ENCODE measurements at places on chromosomes 5 and 9. TPM values are rescaled to one million over a fixed set of nuclear protein-coding genes. Genes with fewer than 3 reads are reported as not detected.

- no peak for DNase-seq
Measured at GRCh38 chr5:77946381-77947040, 170.4 kb upstream of the TBCA start.

DNA sequence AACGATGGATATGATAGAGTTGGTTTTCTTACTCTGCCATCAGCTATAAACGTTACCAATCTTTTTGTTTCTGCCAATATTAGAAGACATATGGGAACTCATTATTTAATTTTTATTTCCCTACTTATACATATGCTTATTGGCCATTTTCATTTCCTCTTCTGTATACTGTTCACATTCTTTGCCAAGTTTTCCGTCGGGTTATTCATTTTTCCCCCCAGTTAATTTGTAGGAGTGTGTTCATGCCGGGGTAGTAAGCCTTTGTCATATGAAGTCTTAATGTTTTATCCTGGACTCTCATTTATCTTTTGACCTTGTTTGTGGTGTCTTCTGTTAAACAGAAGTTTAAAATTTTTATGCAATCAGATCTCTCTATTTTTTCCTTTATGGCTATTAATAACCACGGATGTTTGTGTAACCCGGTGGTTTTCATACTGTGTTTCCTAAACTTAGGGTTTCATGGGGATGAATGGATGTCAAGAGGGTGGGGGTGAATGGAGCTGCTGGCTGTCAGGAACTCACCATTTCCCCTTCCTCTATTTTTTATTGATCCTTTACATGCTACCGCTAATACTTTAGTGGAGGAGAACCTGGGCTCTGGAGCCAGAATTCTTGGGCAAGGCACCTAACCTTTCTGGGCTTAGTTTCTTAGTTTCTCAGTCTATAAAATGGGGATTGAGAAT lies 42.5 kb upstream of the PPARGC1B start:
- no peak for DNase-seq

DNA sequence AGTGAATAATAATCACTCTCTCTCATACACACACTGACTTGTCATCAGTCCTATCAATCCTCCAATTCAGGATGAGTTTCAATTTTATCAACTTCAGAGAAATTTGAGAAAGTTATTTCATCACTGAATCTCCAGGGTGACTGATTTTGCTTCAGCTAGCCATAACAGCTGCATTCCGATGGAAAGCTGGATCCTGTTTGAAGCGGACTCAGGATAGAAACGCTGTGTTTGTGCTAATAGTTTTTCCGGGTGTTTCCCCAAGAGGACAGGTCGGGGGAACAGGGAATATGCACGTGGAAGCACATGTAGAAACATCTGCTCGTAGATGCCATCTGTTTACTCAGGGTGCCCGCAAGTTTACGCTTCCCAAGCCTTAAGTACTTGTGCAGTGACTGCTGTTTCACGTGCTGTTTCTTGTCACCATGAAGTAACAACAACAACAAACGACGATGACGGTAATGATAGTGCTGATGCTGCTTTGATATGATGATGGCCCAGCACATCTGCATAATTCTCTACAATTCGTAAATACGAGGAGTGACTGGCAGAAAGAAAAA lies 263.7 kb upstream of the DAPK1 start:
- DNase-seq, result no peak

- no peak for DNase-seq
Measured at GRCh38 chr9:69718218-69718617, 41.6 kb downstream of the PTAR1 start.

- no peak for DNase-seq
Measured at GRCh38 chr5:77906806-77907205, 130.7 kb upstream of the TBCA start.

DNA sequence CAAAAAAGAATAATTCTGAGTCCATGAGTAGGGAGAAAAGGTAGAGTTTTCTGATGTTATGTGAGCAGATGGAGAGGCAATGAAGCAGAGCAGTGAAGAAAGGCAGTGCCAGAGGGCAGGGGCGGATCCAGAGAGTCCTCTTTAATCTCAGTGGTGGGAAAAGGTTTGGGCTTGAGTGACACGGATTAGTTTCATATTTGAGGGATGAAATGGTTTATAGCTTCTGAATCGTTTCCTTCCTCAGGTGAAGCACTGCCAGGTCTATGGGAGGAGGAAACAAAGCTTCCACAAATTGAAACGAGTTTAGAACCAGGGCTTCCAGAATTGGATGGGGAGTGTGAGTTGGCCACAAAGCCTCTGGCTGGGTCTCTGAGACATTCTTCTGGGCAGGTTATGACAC lies 517.0 kb upstream of the PAPPA start:
- no peak for DNase-seq

DNA sequence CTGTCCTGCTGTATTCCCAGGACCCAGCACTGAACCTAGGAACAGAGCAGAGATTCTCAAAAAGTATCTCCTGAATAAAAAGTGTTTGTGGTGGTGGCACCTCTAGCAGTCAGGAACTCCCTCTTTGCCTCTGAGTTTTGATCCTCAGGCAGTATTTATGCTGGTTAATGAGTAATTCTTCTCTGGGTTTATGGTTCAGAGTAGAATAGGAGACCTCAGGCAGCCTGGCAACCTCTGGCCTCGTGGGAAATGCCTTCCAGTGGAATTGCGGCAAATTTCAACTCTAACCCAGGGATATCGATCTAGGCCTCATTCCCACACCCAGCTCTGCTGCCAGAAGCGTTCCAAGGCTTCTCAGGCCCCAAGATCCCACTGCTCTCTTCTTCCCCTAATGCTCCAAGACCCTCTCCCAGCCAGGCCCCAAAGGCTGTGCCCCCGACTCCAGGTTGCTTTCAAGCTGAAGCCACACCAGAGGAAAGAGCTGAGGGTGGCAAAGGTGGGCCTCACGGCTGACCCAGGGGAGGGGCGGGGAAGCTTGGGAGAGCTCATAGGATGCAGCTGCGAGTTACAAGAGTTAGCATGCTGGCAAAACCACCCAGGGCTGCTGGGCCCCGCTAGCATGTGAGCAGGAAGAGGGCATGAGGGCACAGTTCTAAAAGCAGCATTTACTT lies 10.9 kb upstream of the HDHD3 start:
- DNase-seq, result no peak

DNA sequence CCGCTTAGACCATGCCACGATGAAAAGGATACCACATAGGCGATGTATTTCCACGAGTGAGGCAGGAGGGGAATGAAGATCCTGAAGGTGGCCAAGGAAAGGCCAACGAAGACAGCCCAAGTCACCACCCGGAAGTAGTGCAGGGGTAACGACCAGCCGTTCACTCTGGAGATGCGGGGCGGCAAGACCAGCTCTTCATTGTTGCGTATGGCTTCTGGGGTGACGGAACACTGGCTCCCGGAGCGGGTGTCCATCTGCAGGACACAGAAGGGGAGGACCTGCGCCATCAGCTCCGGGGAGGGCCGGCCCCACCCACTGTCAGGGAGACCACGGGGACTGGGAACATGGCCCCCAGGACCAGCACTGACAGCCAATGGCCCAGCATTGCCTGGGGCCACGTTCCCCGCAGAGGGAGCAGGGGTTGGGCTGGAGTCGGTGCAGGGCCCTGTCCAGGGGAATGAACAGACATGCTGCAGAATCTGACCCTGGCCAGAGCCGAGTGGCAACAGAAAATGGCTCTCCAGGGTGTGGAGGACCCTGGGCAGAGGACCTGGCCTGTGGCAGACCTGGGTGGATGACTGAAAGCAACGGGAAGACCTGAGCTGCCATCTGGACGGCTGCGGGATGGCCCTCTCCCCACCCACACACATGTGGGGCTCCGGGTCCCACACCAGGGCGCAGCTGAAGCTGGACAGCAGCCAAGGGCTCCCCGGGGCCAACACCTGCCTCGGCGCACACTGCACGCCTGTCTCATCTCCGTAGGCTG lies 17.7 kb downstream of the ZDHHC11B start:
- DNase-seq, result no peak

GRCh38 chr5:102295534-102296177 lies 428 bp downstream of the SLCO4C1 start:
- DNase-seq, result no peak

- no peak for DNase-seq
Measured at GRCh38 chr9:93949694-93950449, 5.3 kb downstream of the BARX1 start.

DNA sequence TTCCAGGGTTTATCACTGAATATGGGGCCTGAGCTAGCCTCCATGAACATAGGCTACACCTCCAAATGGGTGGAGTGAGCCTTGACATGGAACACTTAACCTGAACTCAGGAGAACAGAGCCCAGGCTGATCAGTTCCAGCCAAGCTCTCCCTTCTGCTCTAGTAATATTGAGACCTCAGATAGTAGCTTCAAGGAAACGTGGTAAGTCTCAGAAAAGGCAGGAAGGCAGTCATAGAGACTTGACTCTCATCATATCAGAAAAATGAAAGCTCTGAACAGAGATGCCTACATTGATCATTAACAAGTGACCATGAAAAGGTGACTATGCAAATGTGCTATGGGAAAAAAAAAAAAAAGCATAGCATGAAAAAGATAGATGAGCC lies 40.5 kb upstream of the MYO10 start:
- no peak for DNase-seq

DNA sequence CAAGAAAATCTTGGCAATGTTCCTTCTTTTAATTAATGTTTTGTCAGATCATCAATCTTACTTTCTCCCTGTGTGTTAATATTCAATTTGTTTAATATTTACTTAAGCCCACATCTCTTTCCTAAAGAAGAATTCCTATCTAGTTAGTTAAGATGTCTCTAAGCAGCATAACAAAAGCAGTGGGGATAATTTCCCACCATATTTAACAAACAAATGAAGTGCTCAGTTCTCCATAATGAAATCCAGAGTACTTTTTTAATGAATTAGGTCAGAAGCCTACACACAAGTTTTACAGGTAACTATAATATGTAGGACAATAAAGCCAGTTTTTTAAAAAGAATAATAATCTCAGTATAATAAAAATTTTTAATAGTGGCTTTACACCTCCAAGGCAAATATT lies 1918.8 kb downstream of the EFNA5 start:
- no peak for DNase-seq

DNA sequence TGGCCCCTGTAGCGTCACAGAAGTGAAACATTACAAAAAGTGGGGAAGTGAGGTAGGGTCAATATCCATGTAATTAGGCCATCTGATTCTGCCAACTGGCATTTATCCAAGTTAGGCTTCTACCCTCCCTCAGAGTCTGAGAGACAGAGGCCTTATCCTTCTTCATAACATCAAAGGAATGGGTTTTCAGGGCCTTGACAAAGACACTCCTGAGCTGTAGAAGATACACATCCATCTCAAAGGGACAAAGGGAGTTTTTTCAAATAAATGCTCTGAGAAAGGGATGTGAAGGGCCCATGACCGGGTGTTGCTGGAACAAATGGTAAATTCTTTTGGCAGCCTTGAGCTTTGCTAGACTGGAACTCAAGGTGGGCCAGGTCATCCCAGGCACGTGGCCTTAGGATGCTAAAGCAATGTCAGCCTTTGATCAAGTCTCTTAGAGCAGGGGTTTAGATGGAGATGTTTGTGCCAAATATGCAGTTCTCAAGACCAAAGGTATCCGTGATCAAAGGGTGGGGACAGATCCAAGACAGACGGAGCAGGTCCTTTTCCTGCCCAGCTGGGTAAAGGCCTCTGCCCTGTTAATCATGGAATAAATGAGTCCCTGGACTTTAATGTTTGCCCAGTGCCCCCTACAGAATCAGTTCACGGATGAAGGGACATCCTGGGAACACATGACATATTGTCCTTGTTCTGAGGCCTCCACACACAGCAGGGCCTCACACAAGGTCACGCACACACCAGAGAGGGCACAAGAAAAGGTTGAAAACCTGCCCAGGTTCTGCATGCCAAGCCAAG lies 10.0 kb upstream of the FAM169A start:
- DNase-seq, result no peak

GRCh38 chr5:148372893-148373292 lies 10.9 kb upstream of the FBXO38 start:
- no peak for DNase-seq

DNA sequence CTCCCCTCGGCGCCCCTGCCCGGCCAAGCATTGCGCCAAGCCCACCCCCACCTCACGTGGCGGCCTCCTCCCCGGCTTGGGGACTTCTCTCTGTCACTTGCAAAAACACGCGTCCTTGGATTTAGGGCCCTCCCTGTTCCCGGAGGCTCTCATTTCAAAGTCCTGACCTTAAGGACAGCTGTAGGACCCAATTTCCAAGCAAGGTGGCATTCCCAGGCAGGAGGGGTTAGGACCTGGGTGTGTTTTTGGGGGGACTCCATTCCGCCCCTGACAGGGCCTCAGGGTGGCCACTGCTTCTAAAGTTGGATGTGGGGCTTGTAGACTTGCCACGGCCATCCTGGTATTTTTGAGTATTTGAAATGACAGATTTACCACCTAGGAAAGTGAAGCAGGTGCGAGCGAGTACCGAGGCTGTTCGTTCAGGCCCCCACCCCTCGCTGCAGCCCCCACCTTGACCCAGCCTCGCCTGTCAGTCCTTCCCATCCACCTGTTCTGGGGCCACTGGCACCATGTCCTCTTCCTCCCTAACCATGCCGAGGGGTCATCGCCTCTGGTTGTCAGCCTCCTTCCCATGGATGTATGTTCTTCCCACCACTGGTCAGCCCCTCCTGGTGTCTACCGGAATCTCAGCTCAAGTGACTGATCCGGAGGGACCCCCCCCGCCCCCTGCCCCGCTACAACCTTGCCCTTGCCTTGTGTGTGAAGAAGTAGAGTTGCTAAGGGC lies 52.4 kb downstream of the MRPL36 start:
- DNase-seq, result peak; percentile 5

DNA sequence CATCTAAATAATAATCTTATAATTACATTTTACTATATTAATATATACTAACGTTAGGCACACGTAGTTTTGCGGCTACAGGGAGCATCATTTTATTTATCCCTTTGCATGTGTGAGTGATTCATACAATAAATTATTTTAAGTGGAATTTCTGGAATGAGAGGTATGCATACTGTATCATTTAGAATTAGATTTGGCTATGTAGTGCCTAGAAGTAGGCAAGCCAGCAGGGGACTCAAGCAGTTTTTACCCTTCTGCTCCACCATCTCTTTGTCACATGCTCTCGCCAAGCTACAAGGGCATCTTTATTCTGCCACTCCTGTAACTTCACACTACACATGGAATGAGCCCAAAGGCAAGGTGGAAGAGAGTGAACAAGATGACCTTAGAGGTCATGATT lies 60.8 kb downstream of the MEGF10 start:
- no peak for DNase-seq

- DNase-seq, result no peak
Measured at GRCh38 chr5:96175090-96175489, 213.4 kb upstream of the ELL2 start.

- DNase-seq, result no peak
Measured at GRCh38 chr5:133260715-133261114, 208.9 kb downstream of the HSPA4 start.

DNA sequence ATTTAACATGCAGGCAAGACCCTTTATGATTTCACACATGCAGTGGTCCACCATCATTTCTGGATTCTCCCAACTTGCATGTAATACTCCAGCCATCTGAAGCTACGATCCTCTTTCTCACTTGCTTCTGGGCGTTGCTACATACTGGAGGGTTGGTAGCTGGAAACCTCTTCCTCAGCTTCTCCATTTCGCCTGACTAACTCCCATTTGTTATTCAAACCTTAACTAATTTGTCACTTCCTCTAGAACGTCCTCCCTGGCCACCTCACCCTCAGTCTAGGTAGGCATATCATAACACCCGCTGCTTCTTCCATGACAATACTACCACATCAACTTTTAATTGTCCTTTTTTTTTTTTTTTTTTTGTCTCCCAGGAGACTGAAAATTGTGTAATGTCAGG lies 72.6 kb upstream of the EQTN start:
- DNase-seq, result no peak

FAM200C gene
- total RNA-seq, result 26.5 TPM

EQTN gene
- total RNA-seq, result not detected

CEP72 gene
- total RNA-seq, result 2.1 TPM

C8G gene
- total RNA-seq, result not detected

KCNIP1 gene
- 2.2 TPM for total RNA-seq

PPWD1 gene
- total RNA-seq, result 82.1 TPM

SCGB3A1 gene
- total RNA-seq, result not detected

All from uterus (tissue), 4 donors.